HepG2 (cell line): ENCODE measurements at places on chromosomes 12 and 14. TPM values are rescaled to one million over a fixed set of nuclear protein-coding genes. Genes with fewer than 3 reads are reported as not detected.

DNA sequence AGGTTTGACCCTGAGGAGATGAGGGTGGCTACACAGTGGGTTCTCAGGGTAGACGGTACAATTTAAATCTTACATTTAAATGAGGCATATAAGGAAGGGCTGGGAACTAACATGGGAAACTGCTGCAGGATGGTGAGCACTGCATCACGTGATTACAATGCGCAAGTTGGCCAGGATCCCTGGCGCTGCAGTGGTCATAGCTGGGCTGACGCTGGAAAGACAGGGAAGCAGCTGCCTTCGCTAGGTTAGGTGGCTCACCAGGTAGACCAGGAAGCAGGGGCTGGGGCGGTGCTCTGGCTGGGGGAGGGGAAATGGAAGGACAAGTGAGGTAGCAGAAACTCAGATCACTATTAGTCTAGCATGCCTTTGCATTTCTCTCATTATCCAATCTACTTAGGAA is 149.9 kb downstream of the FOXN3 start:
- DNase-seq, result no peak

FOXN4 gene
- 0.11 and 0.13 TPM in 2 replicates for total RNA-seq

DNA sequence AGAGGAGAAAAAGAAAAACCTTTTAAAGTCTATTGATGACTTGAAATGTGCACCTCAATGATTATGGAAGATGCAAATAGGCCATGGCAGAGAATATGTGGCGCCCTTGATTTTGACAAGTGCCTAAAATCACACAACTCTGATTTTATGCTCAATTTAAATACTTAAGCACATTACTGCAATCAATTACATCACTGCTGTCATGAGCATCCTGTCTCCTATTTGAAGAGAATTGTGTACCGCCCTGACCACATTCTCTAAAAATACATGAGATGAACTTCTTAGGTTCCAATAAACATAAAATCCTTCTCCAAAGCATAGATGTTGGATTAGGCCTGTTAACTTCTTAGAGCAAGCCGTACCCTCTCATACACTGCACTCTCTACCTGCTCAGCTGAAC is 1.6 kb downstream of the TXNDC16 start:
- DNase-seq, result no peak

GRCh38 chr12:31672521-31672920 is 13.0 kb downstream of the ETFBKMT start:
- DNase-seq, result no peak

TEX22 gene
- total RNA-seq, result 0.27 and 0.55 TPM in 2 replicates

MRPS35 gene
- 104 and 160 TPM in 2 replicates for total RNA-seq

DNA sequence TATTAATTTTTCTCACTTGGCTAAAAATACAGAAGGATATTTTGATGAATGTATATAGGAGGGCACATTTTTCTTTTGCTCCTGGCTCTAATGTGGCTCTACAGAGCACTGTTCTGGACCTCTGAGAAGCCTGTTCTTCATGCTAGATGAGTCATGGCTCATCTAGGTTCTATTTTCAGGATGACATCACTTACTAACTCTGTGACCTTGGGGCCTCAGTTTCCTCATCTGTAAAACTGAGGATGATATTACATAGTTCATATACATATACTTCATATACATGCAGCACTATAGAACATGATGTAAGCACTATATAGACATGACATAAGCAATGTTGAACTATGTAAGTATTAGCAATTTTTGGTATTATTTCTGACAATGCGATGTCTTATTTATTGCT is 35.8 kb downstream of the SOCS2 start:
- no peak for DNase-seq

- DNase-seq, result no peak
These were observed 84.8 kb upstream of the MAP1LC3B2 start for GRCh38 chr12:116474331-116474730.

DNA sequence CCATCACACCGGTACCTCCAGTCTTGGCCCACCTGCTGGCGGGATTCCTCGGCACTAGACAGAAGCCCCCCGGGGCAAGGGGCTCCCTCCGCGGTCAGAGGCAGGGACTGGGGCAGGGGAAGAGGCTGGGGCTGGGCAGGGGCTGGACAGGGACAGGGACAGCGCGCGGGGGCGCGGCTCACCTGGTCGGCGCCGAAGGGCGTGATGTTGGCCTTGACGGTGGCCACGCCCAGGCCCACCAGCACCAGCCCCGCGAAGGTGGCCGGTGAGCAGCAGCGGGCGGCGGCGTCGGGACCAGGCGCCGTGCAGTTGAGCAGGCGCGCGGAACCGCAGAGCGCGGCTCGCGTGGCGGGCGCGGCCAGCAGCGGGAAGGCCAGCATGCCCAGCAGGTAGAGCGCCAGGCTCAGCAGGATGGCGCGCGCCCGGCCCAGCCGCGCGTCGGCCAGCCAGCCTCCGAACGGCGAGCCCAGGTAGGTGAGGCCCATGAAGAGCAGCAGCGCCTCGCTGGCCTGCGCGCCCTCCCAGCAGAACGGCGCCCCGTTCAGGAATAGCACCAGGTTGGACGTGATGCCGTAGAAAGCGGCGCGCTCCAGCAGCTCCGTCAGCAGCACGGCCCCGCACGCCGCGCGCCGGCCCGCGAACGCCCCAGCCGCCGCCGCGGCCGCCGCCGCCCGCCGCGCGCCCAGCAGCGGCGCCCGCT is 392 bp downstream of the SLC15A4 start:
- peak; percentile 12 for DNase-seq

- peak; percentile 28 for DNase-seq
These were observed 58.8 kb upstream of the GPR68 start for GRCh38 chr14:91303091-91303923.

DNA sequence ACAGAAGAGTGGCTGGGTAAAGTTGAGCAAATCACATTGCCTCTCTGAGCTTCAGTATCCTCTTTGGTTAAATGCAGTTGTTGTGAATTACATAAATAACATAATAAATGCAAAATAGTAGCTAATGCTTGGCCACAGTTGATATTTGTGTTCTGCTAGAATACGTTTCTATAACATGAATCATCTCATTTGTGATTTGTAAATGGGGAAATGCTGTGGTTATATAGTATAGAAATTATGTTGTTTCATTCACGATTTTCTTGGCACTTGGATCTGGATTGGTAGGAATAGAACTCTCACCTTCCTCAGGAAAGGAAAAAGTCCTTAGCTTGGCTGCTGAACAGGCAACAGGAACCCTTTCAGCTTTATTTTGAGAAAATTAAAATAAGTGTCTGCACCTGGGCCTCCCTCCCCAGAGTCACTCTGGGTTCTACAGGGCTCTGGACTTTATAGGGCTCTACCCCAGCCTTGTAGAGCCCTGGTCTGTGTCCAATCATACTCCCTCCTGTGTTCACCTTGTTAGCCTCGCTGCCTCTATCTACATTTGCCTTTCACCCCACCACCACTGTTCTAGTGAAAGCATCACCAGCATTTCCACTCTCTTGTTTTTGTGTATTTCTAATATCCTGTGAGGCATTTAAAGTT is 107.7 kb upstream of the BCAT1 start:
- no peak for DNase-seq

KCNMB4 gene
- total RNA-seq, result 0.84 and 1.7 TPM in 2 replicates

DNA sequence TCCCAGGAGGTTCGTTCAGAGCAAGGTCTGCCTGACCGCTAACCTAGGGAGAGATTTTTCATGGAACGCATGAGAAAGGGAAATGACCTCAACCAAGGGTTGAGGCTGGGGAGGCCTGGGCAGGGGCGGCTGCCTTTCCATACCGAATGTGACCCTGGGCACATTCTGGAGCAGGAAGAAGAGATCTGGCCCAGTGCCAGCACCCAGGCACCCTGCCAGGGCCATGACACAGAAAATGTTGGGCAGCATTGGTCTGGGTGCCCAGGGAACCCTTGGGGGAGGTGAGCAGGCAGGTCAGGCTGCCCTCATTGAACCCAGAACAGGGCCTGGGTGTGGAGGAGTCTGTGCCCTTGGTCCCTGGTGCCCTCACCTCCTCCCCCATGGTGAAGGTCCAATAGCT is 106.8 kb downstream of the CALM1 start:
- DNase-seq, result no peak

ACRBP gene
- not detected in 2 replicates for total RNA-seq

DNA sequence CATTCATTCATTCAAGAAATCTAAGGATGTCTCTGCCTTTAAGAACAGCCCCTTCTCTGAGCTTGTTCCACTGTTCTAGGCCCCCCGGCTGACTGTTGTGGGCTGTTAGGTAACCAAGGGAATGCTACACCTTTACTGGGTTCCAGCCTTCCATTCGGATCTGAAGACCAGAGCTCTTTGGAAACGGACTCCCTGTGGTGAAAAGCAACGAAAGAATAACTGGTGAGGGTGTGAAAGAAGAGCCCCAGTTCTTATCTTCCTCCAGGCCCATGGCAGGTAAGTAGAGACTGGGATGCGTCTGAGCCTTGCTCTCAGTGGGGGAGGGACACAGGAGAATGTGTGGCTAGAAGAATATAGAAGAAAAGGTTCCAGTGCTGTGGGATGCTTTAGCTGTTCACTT is 207.4 kb downstream of the TMEM132D start:
- no peak for DNase-seq

DNA sequence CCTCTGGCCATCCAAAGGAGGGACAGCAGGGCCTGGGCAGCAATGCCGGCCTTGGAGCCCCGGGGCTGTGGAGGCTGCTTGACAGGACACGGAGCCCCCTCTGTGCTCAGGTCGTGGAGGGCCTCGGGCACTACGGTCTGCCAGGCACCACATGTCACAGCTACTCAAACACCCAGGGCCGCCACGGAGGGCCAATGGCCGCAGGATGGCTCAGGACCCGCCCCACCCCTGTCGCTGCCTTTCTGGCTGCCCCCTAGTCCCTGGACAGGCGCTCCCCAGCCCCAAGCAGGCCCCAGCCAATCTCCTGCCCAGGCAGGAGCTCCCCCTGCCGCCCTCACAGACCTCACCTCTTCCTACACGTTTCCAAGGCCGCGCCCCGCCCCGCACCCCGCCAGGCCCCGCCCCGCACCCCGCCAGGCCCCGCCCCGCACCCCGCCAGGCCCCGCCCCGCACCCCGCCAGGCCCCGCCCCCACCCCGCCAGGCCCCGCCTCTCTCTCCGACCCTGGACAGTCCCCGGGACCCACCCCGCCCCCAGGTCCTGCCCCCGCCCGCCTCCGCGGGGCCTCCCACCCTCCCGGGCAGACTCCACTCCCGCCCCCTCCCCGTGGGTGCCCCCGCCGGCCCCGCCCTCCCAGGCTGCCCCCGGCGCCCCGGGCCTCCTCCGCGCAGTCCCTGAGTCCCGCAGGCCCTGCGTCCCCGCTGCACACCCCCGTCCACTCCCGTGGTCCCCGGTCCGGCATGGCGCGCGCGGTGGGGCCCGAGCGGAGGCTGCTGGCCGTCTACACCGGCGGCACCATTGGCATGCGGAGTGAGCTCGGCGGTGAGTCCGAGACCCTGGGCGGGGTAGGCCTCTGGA is at the start of gene ASPG:
TSS of gene ASPG (plus strand) at position 669 of the 857 bp plus-strand sequence. CDS start at position 740, 71 bp downstream.
- DNase-seq, result no peak

AICDA gene
- total RNA-seq, result not detected in 2 replicates

GRCh38 chr12:80154261-80154660 is 54.9 kb downstream of the OTOGL start:
- no peak for DNase-seq

- no peak for DNase-seq
These were observed 1.3 kb upstream of the NCOR2 start for GRCh38 chr12:124568431-124569374.

- DNase-seq, result no peak
These were observed 136.4 kb upstream of the LGR5 start for GRCh38 chr12:71303199-71303598.

GRCh38 chr12:45010059-45010458 is 40.8 kb downstream of the DBX2 start:
- DNase-seq, result no peak

DNA sequence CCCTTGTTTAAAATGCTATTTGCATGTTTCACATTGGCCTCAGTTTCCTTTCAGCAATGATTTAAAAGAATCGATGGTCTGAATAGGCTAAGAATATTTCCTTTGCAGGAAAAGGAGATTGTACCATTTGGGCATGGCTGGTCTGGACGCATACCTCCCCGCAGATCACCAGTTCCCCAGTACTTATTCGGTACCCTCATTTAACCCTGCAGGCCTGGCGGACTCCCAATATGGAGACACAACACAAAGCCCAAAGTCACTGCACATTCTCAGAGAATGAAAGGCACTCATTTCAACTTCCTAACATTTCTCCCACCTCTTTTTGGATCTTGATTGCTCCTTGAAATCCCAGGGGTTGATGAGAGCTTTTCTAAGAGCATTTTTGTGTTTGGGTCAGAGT is 152.9 kb downstream of the GCH1 start:
- DNase-seq, result no peak

DNA sequence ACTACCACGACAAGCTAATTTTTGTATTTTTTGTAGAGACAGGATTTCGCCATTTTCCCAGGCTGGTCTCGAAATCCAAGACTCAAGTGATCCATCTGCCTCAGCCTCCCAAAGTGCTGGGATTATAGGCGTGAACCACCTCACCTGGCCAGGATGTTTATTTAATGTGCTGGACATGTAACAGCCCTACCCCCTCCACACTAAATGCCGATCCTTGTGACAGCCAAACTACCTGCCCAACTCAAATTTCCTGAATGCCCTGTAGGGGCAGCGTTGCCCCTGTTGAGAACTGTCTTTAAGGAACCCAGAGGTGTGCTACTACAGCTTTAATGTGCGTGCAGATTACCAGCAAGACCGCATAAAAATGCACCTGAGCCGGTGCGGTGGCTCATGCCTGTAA is 48.1 kb downstream of the KCNK13 start:
- peak; percentile 13 for DNase-seq

- DNase-seq, result no peak
These were observed 114.8 kb downstream of the PLXNC1 start for GRCh38 chr12:94263011-94263811.

DNA sequence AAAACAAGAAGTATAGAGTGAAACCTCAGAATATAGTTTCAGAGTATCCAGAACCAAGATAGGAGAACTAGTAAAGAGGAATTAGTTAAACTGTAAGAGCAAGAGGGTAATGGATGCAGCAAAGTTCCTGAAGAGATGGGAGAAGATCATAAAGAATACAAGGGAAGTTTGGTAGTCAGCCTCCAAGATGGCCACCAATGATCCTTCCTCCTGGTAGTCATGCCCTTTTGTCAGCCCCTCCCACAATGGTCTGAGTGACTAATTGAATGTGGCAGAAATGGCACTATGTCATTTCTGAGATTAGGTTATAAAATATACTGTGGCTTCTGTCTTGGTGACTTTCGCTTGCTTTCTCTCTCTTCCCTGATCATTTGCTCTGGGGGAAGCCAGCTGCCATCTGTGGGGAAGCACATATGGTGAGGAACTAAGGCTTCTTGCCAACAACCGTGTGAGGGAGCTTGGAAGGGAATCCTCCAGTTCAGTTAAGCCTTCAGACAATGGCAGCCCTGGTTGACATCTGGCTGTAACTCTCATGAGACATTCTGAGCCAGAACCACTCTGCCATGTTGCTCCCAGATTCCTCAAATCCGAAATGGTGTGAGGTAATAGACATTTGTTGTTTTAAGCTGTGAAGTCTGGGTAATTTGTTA is 55.3 kb upstream of the AMN1 start:
- DNase-seq, result no peak

GRCh38 chr14:76236172-76237130 is 84.7 kb downstream of the GPATCH2L start:
- no peak for DNase-seq
